RPMI7951 (cell line): ENCODE measurements at places on chromosomes 4 and X. TPM values are rescaled to one million over a fixed set of nuclear protein-coding genes. Genes with fewer than 3 reads are reported as not detected.

Gene CENPVL3
- total RNA-seq, result not detected in 2 replicates

Gene LEF1
- 31.6 and 52.9 TPM in 2 replicates for total RNA-seq

Gene VEGFD
- 0.12 and 0.39 TPM in 2 replicates for total RNA-seq

Gene EGFL6
- total RNA-seq, result not detected in 2 replicates

Gene SLITRK4
- total RNA-seq, result not detected in 2 replicates

GRCh38 chr4:142092941-142093340 lies 456.6 kb downstream of the IL15 start:
- no peak for DNase-seq

DNA sequence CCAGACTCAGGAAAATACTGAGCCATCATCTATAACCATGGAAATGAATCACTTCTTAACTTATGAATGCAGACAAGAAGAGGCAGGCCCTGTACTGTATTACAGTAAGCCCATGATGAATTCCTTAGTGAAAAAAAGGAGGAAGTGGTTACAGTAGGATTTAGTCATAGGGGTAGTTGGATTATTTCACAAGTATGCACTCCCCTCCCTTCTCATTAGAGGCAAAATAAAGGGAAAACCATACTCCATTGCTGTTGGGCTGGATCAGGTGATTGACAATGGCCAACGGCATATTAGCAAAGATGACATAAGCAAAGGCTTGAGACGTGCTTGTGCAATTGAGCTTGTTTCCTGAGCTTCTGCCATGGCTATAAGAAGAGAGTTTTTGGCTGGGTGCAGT lies 181.1 kb upstream of the PRPS2 start:
- peak; percentile 80 for DNase-seq

DNA sequence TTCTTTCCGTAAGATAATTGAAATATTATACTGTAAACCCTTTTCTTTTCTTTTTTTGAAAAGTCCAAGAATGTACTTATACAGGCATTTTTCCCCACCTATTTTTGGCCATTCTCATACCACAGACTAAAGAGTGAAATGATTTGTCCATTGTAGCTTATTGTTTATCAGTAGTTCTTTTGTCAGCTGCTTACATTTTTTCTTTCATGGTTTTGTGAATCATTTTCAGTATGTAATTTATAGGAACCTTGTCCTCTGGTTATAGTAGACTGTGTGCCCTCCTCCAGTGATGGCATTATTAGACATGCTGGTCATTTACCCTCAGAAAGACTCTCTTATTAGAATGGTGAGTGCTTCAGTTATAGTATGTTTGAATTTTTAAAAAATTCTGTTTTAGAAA lies 56.7 kb downstream of the CCKAR start:
- DNase-seq, result no peak

DNA sequence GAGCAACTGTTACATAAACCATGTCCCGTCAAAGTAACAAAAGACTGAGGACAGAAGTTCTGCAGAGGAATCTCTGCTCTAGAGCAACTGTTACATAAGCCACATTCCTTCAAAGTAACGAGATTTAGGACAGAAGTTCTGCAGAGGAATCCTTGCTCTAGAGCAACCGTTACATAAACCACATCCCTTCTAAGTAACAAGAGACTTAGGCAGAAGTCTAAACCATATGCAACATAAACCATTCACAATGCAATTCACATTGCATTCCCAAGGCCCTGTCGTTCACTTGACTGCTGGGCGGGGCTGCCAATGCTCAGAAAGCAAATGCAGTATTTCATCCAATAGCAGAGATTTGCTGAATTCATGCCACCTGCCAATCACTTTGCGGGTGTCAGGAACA lies 124.4 kb upstream of the PUDP start:
- DNase-seq, result no peak

DNA sequence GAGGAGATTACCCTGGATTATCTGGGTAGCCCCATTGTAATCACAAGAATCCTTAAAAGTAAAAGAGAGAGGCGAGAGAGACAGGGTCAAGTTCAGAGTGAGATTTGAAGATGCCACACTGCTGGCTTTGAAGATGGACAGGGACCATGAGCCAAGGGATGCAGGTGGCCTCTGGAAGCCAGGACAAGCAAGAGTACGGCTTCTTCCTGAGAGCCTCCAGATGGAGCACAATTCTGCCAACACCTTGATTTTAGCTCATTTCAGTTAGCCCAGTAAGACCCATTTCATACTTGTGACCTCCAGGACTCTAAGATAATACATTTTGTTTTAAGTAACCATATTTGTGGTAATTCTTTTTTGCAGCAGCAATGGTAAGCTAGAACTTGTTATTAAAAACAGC lies 120.3 kb downstream of the GPM6A start:
- no peak for DNase-seq

GRCh38 chr4:144463896-144464295 lies 182.1 kb upstream of the HHIP start:
- no peak for DNase-seq

DNA sequence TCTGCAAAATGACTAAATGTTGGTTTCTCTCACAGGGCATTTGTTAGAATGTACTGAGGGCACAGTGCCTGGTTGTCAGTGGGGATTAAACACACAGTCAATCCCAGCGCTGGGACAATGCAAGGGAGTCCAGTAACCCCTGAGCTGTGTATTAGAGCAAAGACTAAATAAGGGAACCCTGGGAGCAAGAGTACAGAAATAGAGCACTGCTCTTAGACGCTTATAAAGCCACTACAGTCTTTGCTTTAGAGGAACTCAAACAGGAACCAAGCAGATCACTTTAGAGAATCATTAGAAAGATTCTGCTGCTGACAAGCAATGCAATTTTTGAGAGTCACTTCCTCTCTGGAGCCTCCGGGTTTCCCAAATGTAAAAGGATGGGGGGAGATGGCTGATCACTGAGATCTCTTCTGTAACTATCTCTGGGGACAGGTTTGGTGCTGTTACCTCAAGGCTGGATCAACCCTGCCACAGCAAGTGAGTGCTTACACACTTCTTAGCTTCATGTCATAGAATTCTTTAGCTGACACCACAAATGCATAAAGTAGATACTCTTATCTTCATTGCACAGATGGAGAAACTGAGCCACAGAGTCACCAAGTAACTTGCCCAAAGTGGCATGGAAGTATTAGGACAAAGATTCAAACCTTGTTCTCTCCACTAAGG lies 137.8 kb upstream of the CPEB2 start:
- DNase-seq, result no peak

GRCh38 chr4:62526671-62527070 lies 1326.5 kb downstream of the ADGRL3 start:
- no peak for DNase-seq
